Stimulated activated naive CD4-positive, alpha-beta T cell (primary cell): ENCODE measurements at places on chromosomes 4 and X.

- DNase-seq = peak; percentile 49
Observed at GRCh38 chr4:38684271-38684670, 20.3 kb downstream of the KLF3 start.

- DNase-seq = no peak
Observed at GRCh38 chrX:1610736-1611135, 4.1 kb upstream of the ASMT start.

DNA sequence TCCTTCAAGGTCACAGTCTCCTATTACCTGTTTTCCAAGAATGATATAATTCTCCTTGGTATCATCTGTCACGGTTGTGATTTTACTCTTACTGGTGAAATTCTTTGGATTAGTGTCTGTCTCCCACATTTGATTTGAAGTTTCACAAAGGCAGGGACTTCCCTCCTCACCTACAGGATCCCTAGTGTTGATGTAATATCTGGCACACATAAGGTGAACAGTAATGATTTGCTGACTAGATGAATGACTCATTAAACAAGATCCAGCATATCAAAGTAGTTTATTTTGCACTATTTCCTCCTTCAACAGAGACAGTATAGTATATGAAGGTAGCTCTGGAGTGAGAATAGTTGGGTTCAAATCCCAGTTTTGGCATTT lies 135.3 kb upstream of the IL1RAPL2 start:
- no peak for DNase-seq

DNA sequence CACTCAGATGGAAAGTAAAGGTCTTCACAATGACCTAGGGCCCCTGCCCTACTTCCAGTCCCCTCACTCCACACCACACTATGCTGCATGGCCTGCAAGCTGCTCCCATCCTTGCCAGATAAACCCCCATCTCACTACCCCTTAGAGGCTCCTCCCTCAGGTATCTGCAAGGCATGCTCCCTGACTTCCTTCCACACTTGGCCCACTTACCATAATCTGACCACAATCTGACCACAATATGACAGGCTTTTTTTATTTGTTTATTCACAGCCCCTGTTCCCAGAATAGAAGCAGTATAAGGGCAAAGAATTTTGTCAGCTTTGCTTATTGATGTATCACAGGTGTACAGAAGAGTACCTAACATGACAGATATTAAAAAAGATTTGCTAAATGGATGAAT lies 124.7 kb downstream of the CAMK2D start:
- DNase-seq = no peak

- no peak for DNase-seq
Observed at GRCh38 chr4:185224597-185224996, 15.2 kb downstream of the SNX25 start.

GRCh38 chr4:124713185-124713592 lies 657 bp upstream of the ANKRD50 start:
- DNase-seq = peak; percentile 20

- peak; percentile 54 for DNase-seq
Observed at GRCh38 chr4:17636696-17637622, 22.5 kb downstream of the MED28 start.

- no peak for DNase-seq
Observed at GRCh38 chr4:102447413-102447812, 53.7 kb upstream of the NFKB1 start.
